ENCODE measurements at places on chromosomes 12 and 14.

GRCh38 chr12:45540661-45541341 is 188.7 kb upstream of the ARID2 start:
- no peak overlapping the region for H3K27ac ChIP-seq
- H3K4me1 ChIP-seq, result no peaks in the 10 kb centered on the region
- no peak overlapping the region for H3K4me3 ChIP-seq
- DNase-seq, result peak; percentile 10
- H3K36me3 ChIP-seq, result no peaks in the 10 kb centered on the region

- H3K27ac ChIP-seq, result no peak overlapping the region
- no peaks in the 10 kb centered on the region for H3K4me1 ChIP-seq
- no peak for DNase-seq
Observed at GRCh38 chr12:31456562-31456961, 130.6 kb upstream of the SINHCAF start.

DNA sequence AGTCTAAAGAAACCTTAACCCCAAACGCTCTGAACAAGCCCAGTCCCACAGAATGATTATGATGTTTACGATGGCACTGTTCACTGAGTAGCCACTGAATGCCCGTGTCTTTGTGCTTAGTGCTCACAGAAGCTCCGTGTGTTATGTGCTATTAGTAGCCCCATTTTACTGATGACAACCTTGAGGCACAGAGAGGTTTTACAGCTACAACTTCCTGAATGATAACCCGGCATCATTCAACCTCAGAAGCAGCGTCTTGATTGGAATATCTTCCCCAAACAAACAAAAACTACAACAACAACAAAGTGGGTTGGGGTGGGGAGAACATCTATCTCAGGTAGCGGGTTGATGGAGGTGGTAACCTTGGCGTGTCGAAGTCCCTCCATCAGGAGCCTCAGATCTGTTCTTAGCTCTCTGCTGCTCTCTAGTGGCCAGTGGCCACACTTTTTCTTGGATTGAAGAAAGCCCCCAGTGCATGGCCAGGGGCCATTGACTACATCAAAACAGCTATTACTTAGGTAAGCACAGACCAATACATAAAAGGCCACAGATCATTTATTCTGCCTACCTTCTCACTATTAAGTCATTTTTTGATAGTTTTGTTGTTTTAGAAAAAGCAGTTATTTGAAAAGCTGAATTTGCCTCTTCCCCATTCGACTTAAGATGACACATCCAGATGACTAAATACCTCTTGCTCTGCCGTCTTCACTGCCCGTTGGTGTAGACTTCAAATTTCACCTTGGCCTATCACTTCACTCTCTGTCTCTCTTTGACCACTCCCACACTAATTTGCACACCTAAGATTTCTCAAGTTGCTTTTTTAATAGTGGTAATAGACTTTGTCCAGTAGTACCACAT is 376.9 kb downstream of the GALC start:
- no peak overlapping the region for H3K27ac ChIP-seq
- peaks cover 3% of the 10 kb centered on the region for H3K27me3 ChIP-seq
- H3K4me3 ChIP-seq, result no peak overlapping the region
- DNase-seq, result peak; percentile 45

GRCh38 chr12:2289525-2289924 is 236.7 kb downstream of the CACNA1C start:
- no peak overlapping the region for H3K4me3 ChIP-seq
- no peaks in the 10 kb centered on the region for H3K27me3 ChIP-seq
- H3K4me1 ChIP-seq, result peaks cover 51% of the 10 kb centered on the region
- no peak overlapping the region for H3K27ac ChIP-seq
- DNase-seq, result no peak

DNA sequence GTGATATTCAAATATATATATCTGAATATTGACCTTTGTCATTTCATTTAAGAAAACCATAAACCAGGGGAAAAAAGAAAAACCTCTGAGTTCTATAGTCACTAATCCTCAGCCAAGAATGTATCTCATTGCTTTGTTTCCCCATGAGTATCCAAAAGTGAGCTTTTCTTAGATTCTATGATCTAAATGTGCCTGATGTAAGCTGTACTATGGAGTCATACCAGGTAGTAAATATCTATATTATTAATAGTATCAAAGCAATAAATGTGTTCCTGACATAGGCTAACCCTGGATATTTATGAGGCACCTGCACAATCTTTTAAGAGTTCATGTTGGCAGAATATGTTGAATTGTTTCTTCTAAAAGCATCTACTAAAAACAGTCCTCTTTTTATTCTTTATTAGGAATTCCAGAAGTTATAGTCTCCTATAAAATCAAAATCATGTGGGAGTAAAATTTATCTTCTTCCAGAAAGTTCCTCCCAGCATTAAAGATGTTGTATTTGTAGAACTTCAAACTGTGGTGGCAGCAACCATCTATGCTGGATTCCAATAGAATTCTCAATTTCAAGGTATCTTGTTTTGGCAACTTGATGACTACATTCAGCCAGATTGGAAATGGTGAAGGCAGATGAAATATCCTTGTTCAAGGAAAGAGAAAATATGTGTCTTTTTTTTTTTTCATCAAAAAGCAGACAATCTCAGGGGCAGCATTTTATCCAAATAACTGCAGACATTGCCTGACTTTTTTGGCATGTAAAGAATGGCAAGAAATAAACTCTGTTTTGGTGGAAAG is 139.7 kb upstream of the RASSF8 start:
- no peak overlapping the region for H3K27ac ChIP-seq
- no peak for DNase-seq
- H3K4me1 ChIP-seq, result peaks cover 5% of the 10 kb centered on the region
- no peaks in the 10 kb centered on the region for H3K27me3 ChIP-seq
- H3K36me3 ChIP-seq, result no peaks in the 10 kb centered on the region

DNA sequence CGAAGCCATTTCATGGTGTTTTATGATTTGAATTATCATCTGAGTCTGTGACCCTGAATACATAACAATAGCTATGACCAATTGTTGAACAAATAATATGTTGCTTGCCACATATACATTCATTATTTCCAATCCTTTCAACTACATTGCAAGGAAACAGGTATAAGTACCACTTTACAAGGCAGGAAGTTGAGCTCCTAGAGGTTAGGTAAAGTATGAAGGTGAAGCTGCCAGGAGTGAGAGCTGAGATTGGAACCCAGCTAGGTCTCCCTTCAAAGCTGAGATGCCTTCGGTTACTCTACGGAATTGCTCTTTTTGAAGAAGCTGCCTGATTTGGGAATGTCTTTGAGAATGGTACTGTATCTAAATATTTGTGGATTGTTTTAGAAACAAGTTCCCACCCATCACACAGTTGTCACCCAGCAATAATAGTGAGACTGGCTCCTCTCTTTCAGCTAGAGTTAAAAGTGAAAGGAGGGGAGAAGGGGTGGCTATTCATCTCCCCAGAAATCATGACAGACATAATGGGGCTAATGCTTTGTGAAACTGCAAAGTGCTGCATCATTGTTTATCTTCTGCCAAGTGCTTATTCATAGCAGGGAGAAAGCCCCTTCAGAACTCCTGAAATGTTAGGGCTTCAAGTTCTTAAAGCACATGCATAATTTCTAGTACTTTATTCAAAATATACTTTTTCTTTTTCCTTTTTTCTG is 75.9 kb upstream of the AMIGO2 start:
- peak overlapping the region; percentile 87 for H3K27ac ChIP-seq
- DNase-seq, result peak; percentile 89
- H3K36me3 ChIP-seq, result no peaks in the 10 kb centered on the region
- no peak overlapping the region for H3K4me3 ChIP-seq
- H3K27me3 ChIP-seq, result no peaks in the 10 kb centered on the region
